A549 (cell line): ENCODE measurements at places on chromosomes 12 and 14.

DNA sequence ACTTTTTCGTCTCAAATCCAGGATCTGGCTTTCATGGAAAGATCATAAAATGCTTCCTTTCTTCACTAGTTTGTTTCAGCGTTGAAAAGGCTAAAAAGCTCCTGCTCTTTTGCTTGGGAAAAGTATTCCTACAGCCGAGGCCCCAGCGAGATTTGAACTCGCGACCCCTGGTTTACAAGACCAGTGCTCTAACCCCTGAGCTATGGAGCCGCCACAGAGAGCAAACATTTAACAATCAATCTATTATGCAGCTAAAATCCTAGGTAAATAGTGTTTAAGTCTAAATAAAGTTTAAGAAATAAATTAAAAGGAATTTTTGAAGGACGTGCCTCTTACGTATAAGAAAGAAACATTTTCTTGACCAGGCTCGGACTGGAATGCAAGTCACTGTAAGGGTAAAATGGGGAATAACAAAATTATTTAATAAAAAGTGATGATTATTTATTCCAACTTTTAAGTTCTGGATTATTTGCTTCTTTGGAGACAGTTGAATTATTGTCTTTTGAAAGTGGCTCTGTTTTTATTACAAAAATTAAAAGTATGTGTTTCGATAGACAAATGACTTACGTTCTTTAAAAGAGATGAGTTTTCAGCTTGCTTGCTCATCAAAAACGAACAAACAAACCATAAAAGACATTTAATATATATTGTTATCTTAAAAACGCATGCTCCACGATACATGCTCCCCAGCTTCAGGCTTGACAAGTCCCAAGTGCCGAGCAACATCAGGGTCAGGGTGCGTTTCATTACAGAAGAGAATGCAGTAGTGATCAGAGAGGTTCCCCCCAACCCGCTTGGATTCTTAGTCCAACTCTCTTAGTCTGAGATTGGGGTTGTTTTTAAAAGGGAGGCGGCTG, 10.2 kb downstream of the OR6S1 start:
- peak; percentile 69 for DNase-seq

DNA sequence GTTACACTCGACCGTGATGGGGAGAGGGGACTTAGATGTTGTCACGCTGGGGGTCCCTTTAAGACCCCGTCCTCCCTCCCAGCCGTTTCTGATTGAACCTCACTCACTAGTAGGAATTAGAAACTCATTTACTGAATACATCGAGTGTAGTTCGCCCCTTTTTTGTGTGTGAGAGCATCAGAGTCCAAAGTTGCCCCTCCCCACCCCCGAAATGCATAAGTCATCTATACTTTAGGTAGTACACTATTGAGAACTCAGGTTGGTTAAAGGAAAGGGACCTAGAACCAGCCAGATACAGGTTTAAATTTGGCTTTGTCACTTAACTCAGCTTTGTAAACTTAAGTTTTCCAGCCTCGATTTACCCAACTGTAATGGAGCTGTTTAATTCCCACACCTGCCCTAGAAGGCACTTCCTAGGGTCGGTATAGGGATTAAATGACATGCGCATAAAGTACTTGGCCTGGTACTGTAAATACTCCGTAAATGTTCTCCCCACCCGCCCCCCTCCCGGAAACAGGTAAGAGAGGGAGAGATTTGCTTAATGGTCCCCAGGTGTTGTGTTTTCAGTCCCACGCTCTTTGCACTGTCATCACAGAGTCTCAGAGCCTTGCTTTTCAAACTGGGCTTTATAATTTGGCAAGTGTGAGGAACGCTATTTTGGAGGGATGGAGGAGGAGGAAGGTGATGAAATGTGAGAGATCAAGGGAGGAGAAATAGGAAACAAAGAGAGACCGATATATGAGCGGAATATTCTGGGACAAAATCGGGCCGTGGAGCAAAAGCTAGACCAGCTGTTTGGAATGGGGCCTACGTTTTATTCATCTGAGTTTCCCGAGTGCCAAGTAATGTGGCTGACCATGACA, 897 bp downstream of the SUDS3 start:
- no peak for DNase-seq

- no peak for DNase-seq
Observed at GRCh38 chr14:21529515-21529914, 3.4 kb upstream of the SALL2 start.

DNA sequence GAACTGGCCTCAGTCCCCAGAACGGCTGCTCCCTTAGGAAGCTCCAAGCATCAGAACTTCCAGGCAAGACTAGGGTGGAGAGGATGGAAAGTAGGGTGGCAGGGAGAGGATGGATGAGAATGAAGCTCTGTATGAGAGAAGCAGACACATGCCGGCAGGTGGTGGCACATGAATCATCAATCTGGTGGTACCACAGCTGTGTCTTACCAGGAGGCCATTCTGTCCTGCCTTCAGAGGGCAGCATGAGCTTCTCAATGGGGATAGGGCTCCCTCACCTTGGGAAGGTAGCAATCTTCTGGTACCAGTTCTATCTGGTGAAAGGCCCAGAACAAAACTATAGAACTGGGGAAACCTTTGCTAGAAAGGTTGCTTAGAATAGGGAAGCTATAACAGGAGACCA, 55.4 kb upstream of the PYGL start:
- DNase-seq = peak; percentile 55

GRCh38 chr12:71304306-71304705, 135.3 kb upstream of the LGR5 start:
- DNase-seq = no peak

GRCh38 chr14:74826574-74826973, 49.4 kb downstream of the PROX2 start:
- no peak for DNase-seq

GRCh38 chr12:78898416-78898815, 33.8 kb downstream of the SYT1 start:
- no peak for DNase-seq

DNA sequence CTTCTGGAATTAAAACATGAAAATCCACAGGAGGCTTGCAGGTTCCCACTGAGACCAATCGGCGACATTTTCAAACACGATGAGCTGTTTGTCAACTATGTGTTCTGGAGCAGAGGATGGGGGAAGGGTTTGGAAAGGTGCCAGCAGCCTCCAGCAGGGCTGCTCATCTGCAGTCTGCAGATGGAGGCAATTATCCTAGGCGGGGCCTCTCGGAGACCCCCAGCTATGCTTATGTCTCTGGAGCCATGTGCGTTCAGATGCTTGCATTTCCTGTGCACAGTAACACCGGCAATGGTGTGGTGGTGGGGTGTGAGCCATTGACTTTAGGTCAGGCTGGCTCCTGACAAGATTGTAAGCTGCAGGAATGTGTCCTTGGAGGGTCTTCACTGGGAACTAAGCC, 51.7 kb downstream of the RPH3A start:
- peak; percentile 30 for DNase-seq

GRCh38 chr12:122981036-122981471, 573 bp downstream of the ARL6IP4 start:
- no peak for DNase-seq

DNA sequence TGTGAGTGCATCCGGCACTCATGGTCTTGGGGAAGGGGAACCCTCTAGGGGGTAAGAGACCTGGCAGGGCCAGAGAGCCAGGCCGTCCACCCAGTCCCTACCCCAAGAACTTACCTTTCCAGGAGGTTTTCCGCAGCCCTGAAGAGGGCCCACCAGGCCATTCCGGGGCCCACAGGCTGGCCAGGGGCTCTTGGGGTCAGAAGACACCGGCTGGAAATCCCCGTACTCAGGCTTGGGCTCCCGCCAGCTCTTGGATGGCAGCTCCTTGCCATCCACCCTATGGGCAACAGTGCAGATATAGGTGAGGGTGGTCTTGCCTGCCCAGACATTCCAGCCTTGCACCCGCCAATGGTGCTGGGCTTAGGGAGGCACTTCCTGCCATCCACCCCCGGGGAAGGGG, 34.6 kb downstream of the NCKAP5L start:
- DNase-seq = no peak

DNA sequence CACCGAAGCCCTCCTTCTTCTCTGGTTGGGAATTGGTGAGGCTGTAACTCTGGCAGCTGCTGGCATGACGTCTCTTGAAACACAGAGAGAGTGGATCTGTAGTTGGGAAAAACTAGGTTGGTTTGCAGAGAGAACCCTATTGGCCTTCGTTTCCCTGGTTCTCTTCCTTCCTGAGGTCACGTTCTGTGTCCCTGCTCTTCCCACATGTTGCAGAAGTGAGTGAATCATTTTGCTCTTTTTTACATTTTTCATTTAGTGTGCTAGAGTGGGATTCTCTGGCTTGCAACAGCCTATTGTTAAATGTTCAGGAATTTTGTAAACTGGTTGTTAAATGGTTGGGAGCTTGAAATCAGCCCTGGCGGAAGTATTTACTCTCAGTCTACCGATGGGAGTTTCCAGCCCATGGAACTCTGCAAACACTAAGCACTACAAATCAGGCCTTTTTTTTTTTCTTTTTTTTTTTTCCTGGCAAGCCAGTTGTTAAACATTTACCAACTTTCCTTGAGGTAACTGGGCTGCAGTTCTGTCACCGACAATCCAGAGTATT, 26.8 kb upstream of the CKAP4 start:
- DNase-seq = peak; percentile 25

- DNase-seq = no peak
Observed at GRCh38 chr12:7486512-7486911, 17.1 kb downstream of the CD163 start.

GRCh38 chr12:65891987-65892481, 67.8 kb downstream of the HMGA2 start:
- peak; percentile 64 for DNase-seq

DNA sequence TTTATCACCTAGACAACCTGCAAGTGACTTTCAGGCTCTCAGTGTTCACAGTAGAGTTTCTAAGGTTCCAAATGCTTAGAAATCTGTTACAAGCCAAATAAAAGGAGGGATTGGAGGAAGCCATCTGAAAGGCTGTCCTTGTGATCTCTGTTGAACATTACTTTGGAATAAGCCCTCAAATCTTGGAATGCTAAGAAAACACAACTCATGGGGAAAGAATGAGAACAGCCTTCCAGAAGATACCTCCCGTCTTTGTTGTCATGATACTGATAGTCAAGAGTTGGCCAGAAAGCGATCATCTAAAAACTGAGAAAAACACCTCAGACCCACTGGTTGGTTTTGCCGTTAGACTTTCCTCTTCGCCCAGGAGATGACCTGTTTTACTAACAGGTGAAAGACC, 44.4 kb upstream of the KCNK13 start:
- no peak for DNase-seq
